Non-pigmented ciliary epithelial cell (primary cell): ENCODE measurements at places on chromosomes 16 and 17.

DNA sequence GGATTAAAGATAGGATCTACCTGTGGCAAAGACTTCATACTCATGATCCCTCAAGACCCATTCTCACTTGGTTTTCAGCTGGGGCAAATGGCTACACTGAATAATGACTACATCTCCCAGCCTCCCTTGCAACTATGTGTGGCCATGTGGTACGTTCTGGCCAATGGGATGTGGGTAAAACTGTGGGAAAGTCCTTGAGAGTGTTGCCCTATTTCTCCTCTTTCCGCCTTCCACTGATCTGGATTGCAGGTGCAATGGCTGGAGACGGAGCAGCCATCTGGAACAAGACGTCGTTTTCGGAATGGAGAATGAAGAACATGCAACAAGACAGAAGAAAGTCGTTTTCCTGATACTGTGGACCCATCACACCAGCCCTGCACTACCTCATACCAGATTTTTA lies 48.5 kb downstream of the HAPSTR1 start:
- no peak for DNase-seq

DNA sequence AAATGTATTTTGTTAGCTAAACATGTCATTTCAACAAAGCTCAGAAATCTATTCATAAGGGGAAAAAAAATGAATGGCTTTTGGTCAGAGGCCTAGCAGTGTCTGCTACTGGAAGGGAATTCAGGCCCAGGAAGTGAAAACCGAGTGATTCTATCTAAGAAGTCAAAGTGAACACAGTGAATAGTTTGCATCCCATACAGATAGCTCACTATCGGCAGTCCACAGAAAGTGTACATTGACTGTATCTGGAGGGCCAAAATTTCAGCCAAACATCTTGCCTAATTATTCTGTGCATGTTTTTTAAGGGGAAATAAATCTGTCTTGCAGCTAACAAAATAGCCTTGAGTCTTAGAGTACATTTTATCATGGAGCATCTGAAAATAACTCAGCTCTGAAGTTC lies 214.4 kb upstream of the CACNG5 start:
- DNase-seq: no peak

DNA sequence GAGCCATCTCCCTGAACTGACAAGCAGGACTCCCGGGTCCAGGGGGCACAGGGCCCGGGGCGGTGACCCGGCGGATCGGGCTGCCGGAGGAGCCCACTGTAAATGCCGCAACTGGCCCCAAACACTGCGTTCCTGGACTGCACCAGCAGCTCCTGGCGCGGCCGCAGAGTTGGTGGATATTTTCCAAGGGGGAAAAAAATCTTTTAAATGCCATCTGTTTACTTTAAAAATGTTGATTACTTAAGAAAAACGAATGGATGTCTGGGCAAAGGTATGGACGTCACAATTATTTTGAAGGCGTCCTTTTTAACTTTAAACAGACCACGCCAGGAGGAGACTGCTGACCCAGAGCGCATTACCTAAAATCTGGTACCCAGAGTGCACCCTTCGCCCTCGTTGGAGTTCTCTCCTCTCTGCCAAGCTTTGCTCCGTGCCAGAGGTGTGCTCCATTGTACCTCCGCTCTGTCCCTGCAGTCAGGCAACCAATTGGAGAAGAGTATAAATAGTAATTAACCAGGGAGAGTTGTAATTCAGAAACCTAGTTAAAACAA lies 3.4 kb downstream of the HS3ST3B1 start:
- no peak for DNase-seq

GRCh38 chr16:59848296-59848695 lies 1114.2 kb upstream of the GOT2 start:
- DNase-seq: no peak

DNA sequence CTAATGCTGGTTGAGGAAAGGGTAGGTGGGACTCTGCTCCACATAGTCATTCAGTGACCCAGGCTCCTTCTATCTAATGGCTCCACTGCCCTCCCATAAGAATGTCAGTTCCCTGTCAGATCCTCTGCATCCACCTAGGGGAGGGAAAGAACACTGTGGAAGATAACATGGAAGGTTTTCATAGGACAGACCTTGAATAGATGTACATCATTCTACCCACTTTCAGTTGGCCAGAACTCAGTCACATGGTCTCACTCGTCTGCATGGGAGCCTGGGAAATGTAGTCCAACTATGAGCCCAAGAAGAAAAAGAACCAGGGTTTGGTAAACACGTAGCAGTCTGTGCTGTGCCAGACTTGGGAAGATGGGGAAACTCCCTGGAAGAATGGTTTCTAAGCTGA lies 27.1 kb upstream of the SCNN1B start:
- no peak for DNase-seq

DNA sequence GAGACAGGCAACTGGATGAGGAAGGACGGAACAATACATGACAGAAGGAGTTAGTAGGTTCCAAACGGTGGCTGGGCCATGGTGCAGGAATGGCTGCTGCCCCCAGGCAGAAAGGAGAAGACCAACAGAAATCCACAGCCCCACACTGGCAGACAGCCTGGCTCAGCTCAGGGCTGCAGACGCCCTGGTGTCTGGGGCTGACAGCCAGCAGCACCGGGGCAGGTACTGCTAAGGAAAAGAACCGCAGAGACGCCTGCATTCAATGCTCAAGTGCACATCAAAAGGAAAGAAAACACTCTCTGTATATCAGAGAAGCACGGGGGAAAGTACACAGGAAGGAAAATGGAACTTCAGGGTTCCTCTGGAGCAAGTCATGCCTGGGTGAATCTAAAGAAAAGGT lies 53.4 kb downstream of the GAS7 start:
- DNase-seq: no peak

DNA sequence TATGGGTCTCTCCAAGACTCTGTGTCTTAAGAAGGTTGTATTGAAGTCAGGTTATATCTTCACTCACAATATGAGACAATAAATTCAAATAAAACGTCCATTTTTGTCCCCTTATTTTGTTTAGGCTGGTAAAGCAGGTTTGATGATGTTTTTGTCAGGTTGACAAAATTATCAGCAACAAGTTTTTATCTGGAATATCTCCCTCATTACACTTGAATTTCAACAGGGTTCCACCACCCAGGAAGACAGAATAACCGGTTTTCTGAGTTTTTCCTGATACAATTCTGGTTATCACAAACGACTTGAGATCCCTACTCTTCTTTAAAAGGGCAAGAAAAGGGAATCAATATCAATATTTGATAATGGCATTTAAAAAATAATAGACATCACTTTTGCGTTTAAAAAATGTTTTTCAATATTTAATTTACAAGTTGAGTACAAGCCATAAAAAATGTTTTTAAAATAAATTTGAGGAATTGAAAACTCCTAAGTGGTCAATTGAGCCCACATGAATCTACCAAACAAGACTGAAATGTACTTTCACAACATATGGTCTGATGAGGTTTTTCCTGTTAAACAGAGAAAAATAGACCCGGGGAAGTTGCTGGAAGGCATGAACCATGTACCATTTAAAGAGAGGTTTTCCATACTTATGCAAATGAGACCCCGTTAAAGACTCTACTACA lies 1.4 kb upstream of the ATP6V0A1 start:
- no peak for DNase-seq

GRCh38 chr17:62724398-62725146 lies 83.5 kb downstream of the MARCHF10 start:
- no peak for DNase-seq

- DNase-seq: no peak
Measured at GRCh38 chr16:75265911-75266701, 14.7 kb upstream of the BCAR1 start.

GRCh38 chr16:26395700-26396099 lies 671.0 kb upstream of the C16orf82 start:
- DNase-seq: no peak
